ENCODE measurements at places on chromosomes 13 and 19. TPM values are rescaled to one million over a fixed set of nuclear protein-coding genes. Genes with fewer than 3 reads are reported as not detected.

DNA sequence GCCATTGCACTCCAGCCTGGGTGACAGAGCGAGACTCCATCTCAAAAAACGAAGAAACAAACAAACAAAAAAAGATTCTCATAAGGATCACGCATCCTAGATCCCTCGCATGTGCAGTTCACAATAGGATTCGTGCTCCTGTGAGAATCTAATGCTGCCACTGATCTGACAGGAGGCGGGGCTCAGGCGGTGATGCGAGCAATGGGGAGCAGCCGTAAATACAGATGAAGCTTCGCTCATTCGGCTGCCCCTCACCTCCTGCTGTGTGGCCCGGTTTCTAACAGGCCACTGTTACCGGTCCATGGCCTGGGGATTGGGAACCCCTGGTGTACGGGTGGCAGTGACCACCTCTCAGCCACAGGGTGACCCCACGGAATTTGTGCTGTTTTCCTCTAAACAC is 98.2 kb upstream of the MRI1 start:
- DNase-seq: no peak

- no peak for DNase-seq
Measured at GRCh38 chr13:89375839-89376238, 1704.7 kb downstream of the SLITRK5 start.

- peak; percentile 66 for DNase-seq
Measured at GRCh38 chr19:31506102-31506501, 156.9 kb upstream of the TSHZ3 start.

GRCh38 chr19:19866611-19867248 is 1.0 kb downstream of the ZNF253 start:
- DNase-seq: no peak

DNA sequence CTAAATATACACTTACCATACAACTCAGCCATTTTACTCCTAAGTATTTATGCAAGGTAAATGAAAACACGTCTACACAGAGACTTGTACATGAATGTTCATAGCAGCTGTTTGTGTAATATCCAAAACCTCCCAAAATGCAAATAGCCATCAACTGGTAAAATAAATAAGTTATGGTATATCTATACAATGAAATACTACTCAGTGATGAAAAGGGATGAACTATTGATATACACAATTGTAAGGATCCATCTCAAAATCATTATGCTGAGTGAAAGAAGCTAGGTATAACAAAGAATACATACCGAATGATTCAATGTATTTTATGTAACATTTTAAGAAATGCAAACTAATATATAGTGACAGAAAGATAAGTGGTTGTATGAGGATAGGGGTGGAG is 149.8 kb upstream of the TNFSF11 start:
- DNase-seq: no peak

DNA sequence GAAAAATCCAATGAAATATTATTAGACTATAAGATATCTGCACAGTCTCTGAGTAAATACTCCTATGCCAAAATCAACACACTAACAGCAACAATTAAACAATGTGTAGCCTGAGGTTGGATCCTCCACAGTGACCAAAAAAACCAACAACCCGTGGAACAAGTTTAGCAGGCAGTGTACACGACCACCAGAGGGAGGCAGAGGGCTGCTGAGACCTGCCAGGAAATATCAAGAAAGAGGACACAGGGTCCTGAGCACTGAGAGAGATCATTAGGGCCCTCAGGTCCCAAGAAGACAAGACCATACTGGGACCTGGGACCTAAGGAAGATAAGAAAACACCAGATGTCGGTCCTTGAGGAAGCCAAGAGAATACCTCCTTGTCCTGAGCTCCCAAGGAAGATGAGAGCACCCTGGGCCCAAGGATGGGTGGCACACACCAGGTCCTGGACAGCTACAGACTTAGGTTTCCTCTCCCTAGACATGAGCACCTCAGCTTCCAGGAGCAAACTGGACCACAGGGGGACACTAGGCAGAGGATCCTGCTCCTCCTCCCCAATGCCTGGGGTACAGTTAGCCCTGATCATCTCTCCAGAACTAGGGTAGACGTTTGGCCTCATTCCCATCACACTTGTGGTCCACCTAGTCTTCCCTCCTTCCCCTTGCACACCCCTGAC is 822 bp upstream of the ZNF274 start:
- DNase-seq: no peak

- DNase-seq: no peak
Measured at GRCh38 chr19:40907968-40908735, 26.1 kb upstream of the CYP2A7 start.

DNA sequence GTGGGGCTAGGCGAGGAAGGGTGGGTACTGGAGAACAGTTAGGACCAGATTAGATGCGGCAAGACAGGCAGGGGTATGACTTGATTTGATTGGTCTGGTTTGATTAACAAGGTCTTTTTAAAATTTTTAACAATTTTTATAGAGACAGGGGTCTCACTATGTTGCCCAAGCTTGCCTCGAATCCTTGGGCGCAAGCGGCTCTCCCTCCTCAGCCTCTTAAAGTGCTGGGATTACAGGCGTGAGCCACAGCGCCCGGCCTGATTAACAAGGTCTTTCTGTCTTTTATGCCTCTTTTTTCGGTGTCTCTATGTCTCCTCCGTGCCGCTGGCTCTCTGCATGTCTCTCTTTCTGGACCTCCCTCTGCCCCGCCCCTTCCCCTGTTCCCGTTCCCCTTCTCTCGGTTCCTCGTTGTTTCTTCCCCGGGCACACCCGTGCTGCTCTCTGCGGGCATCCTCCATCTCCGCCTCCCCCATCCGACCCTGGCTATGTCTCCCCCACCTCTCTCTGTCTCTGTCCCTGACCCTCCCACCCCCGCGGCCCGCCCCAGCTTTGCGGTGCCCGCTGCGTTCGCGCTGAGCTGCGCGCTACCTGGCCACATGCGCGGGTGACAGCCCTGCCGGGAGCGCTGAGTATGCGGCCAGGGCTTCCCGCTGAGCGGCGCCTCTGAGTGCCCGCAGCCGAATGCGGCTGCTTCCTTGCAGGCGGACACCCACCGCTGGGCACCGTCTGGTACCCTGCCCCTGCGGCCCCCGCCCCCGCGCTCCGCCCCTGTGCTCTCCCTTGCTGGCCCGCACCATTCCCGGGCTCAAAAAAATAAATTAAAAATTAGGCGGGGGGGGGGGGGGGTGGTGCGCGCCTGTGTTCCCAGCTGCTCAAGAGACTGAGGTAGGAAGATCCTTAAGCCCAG is 8.1 kb upstream of the SDHAF1 start:
- no peak for DNase-seq

GRCh38 chr19:39413272-39413910 is 922 bp downstream of the PLEKHG2 start:
- DNase-seq: no peak

- DNase-seq: no peak
Measured at GRCh38 chr19:45215391-45216191, 29.6 kb downstream of the EXOC3L2 start.

GRCh38 chr19:8265872-8266271 is 42.3 kb downstream of the CD320 start:
- DNase-seq: no peak

- DNase-seq: no peak
Measured at GRCh38 chr19:39296055-39296645, at the start of gene IFNL1. Gene IFNL1, plus strand, starts transcription at chr19:39296407. Its CDS starts 15 bp downstream, at chr19:39296422.

- DNase-seq: no peak
Measured at GRCh38 chr13:63497601-63498000, 2082.0 kb upstream of the PCDH20 start.

DNA sequence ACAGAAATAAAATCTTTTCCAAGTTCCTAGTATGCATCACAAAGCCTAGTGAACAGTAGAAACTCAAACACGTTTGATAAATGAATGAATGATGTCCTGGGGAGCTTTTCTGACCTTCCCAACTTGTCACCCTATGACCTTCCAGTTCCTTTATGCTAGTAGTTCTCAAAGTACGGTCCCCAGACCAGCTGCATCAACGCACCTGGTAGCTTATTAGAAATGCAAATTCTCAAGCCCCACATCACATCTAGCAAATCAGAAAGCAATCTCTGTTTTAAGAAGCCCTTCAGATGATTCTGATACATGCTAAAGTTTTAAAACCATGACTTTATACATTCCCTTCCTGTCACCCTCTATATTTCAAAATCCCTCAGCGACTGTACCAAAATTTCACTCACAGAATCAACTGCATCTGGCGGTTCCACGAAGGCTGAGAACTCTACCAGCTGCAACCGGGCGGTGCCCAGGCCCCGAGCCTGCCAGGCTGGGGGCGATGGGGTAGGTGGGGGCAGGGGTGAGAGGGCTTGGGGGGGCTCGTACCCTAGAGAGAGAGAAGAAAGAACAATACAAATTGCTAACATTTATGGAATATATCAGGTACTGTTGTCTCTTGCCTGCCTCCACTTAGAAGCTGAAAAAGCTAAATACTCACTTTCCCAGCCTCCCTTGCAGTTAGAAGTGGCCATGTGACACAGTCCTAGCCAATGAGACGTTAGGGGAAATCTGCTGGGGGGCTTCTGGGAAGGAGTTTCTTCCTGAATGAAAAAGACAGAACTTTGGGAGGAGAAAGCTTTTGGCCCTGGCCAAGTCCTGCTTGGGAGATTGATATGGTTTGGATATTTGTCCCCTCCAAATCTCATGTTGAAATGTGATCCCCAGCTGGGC is 13.3 kb downstream of the CD37 start:
- no peak for DNase-seq

DNA sequence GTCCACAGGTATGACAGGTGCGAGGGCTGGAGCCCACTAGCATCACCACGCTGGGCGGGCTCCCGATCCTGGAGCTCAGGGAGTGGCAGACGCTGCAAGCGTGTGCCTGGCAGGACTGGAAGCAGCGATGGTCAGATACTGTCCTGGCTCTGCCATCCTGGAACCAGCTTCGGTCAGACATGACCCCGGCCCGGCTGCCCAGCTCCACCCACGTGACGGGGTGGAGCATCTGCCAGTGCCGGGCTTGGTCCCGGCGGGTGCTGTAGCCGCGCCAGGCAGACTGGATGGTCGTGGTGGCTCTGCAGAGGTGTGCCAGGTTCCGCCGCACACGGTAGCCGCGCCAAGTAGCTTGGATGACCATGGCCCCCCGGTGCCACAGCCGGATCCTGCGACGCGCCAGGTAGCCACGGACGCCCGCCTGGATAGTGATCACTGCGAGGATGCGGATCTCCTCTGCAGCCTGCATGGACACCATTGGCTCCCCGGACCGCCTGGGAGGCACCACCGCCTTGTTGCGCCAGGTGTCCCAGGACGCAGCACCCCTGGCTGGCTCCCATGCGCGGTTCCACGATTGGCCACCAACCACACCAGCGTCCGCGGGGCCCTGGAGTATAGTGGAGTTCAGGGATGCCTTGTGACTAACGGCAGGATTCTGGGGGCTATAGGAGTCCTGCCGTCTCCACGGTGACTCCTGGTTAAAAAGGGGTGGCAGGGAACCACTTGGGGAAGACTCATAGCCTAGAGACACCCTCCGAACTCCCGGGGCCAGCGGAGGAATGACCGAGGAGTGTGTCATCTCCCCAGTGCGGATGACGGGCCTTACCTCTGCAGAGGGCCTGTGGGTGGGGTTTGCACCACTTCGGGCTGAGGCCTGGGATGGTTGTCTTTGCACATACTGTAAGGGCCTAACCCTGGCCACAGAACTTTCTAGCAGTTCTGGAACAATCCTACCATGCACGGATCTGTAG is 16.5 kb downstream of the IQCN start:
- no peak for DNase-seq

GRCh38 chr13:74555276-74555625 is 421.0 kb upstream of the KLF12 start:
- DNase-seq: no peak

GRCh38 chr13:27635266-27635665 is 13.6 kb downstream of the POLR1D start:
- DNase-seq: no peak

- DNase-seq: no peak
Measured at GRCh38 chr13:77448689-77449088, 86.8 kb upstream of the SCEL start.

DNA sequence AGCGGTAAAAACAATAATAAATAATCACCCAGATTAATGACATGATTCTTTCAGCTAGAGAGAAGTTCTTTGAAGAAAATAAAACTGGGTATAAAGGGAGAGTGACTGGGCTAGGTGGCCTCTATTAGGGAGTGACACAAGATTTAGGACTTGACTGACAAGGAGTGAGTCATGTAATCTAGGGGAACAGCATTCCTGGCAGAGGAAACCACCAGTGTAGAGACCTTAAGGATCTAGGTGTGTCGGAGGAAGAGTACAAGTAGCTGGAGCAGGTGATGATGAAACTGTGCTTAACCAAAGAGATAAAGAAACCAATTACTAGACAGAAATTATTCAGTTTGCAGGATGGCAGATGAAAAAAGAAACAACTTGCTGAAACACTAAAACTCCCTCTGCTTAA is 248.0 kb downstream of the RFC3 start:
- no peak for DNase-seq

DNA sequence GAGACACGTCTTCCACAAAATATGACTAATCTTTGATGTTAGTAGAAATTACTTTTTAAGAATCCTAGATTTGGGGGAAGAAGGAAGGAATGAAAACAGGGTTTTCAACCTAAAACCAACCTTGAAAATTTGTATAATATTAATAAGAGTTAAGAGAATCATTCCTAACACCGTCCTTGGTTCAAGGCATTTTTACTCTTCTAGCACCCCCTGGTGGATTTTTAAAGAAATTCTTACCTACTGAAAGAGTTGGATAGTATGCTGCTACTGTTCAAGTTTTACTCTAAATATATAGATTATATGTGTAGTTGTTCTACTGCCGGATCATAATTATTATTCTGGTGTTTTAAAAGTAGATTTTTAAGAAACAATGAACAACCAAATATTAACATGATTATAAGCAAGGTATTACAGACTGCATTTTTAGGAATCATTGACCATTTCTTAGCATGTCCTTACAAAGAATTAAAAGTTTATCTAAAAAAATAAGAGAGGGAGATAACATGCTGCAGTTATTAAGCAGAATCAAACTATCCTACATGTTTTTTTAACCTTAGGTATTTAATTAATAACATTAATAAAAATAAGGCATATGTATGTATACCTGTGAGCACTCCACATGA is 7.4 kb upstream of the SLITRK6 start:
- no peak for DNase-seq

Gene ZNF543
- total RNA-seq: 7.8 TPM

Gene MUC16
- under 0.01 TPM for total RNA-seq

Gene TRPC4
- not detected for total RNA-seq

Gene HTR2A
- total RNA-seq: under 0.01 TPM

Gene UBE2L5
- not detected for total RNA-seq

Gene CNFN
- total RNA-seq: not detected

Gene TMEM205
- 241 TPM for total RNA-seq

Gene C2CD4C
- 0.46 TPM for total RNA-seq

Gene ICAM1
- 15.8 TPM for total RNA-seq

Gene MYCBP2
- total RNA-seq: 99.3 TPM

Gene TMEM238
- 7.5 TPM for total RNA-seq

Gene ZNF547
- total RNA-seq: 3.3 TPM

Gene ATP4B
- total RNA-seq: not detected

Gene ZNF541
- total RNA-seq: not detected

Gene CFAP97D2
- not detected for total RNA-seq

Gene KLC3
- not detected for total RNA-seq

Gene KCNN4
- 6.7 TPM for total RNA-seq

Data from esophagus muscularis mucosa (tissue), 4 donors.